HT1080 (cell line): ENCODE measurements at places on chromosomes 2 and 18. TPM values are rescaled to one million over a fixed set of nuclear protein-coding genes. Genes with fewer than 3 reads are reported as not detected.

The LONRF2 gene
- total RNA-seq, result 0.47 and 1.6 TPM in 2 replicates

DNA sequence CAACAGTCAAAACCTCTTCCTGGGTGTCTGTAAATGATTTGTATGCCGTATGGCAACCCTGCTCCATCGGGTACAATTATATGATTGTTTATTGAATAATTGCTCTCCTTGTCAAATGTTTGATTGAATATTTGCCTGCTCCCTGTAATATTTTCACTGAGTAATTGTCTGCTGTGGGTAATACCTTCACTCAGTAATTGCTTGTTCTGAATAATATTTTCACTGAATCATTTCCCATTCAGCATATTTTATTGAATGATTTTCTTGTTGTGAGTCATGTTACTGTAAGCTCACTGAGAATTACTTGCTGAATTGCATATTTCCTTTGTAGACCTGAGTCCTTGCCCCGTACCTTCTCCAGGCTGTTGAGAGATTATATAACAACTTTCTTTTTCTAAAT, 535.2 kb downstream of the METTL4 start:
- DNase-seq, result peak; percentile 55

DNA sequence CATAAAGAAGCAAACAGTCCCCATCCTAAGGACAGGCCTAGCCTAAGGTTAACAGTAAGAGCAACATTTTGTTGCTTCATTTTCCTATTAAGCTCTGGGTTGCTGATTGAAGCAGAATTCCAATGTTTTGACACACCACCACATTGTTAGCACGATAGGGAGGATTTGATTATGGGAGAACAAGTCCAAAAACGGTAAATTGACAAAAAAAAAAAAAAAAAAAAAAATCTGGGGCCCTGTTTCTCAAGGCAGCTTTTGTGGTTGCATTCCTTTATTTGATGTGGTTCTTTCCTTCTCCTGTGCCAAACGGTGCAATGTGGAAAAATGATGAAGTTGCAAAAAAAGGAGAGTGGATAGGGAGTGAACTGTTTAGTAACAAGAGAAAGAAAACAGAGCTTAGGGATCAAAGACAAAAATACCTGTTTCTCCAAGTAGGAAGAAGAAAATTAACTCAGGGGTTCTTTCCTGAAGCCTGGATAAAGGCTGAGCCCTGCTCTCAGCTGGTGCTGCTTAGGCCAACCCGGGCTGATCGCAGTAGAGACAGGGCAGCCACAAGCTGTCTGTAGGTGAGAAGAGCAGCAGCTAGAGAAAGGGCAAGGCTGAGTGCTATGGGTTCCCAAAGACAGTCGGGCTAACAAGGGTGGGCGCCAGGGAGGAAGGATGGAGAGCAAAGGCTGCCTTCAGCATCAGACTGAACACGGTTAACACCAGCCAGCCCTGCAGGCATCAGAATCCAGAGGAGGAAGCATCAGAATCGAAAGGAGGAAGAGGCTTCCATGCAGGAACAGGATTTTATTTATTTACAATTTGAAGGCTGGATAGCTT, 167.8 kb upstream of the FOSL2 start:
- DNase-seq, result peak; percentile 83

- DNase-seq, result no peak
These were observed 336.5 kb upstream of the SLC39A10 start for GRCh38 chr2:195320413-195320973.

The SLC19A3 gene
- total RNA-seq, result not detected in 2 replicates

The ZNF516 gene
- total RNA-seq, result 4.0 and 5.3 TPM in 2 replicates

DNA sequence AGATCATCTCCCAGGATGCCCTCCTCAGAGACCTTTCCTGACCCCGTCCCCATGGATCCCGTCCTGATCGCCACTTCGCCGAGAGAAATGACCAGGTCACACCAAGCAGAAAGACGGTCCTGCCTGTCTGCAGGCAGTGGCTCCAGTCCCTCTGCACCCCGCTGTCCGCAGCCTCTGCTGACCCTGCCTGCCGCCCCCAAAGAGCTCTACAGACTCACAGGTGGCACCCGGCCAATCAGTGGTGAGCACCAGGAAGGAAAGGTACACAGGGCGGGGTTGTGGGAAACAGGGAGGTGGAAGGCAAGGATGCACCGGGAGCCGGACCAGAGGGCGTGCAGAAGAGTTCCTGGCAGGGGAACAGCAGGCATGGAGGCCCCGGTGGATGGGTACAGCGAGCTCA, 94.8 kb downstream of the NDUFA10 start:
- DNase-seq, result no peak

GRCh38 chr18:35703043-35703688, 121.6 kb downstream of the GALNT1 start:
- peak; percentile 43 for DNase-seq

The ASB18 gene
- total RNA-seq, result not detected in 2 replicates

DNA sequence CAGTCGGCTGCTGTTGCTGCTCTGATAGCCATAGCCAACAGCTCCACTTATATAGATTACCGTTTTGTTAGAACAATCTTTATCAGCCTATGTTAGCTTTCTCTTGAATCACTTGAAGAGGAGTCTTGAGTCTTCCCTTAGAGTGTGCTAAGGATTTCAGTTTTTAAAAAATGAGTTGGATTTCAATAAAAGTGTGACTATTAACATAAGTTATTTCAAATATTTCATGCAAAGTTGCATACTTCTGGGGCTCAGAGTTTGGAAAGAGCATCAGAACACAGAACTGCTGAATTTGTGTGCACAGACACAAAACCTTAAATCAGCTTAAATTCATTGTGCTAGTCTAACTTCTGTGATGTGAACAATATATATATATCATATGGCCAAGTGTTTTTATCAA, 174.7 kb downstream of the MTX2 start:
- no peak for DNase-seq

DNA sequence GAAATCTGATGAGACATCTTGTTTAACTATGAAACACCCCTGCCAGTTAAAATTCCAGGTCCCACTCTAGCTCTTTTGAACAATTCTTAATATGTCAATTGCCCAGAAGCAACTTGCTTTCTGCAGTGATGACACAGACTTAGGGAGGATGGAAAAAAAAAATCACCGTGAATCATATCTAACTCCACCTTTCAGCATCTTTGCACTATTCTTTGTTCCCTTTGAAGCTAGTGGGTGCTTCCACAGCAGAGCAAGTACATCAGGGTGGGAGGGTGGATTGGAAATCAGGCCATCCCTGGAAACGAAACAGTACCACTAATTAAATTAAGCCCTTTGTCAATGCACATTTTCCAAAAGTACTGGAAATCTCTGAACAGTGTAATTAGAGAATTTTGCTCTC, 324.3 kb upstream of the MEIS1 start:
- no peak for DNase-seq

The CDK5R2 gene
- total RNA-seq, result 0.27 TPM in 1 of 2 replicates, not detected in the other

DNA sequence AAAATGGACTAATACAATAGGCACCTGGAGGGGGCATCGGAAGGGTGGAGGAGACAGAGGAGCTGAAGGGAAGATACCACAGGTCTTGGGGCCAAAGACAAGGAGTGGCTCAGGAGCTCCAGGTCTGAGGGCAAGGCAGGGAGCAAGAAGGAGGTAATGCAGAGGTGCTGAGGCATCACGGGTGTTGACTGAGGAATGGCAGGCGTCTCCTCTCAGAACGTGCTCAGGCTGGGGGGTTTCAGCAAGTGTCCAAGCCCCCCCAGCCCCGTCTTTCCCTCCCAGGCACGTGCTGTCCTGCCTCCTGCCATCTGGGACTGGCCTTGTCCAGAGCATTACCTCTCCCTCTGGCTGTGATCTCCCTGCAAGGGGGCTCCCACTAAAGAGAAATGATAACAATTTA, 265.4 kb downstream of the DCDC2C start:
- DNase-seq, result no peak

- no peak for DNase-seq
These were observed 4.9 kb downstream of the ZAP70 start for GRCh38 chr2:97718051-97718882.

DNA sequence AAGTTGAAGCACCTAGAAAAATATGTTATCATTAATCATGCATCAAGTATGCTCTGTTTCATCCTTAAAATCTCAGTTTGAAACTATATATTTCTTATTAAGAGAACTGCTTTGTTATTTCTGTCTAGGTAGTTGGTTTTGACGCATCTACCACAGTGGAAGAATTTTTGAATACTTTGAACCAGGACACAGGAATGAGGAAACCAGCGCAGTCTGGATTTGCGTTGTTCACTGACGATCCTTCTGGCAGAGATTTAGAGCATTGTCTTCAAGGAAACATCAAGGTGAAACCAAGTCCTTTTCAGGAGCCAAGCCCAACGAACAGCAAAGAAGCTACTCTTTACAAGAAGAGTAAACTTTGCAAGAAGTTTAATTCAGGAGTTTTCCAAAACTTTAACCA, 30.1 kb upstream of the DYNC2LI1 start:
- DNase-seq, result no peak

GRCh38 chr2:46008091-46008870, 288.9 kb upstream of the EPAS1 start:
- peak; percentile 71 for DNase-seq

DNA sequence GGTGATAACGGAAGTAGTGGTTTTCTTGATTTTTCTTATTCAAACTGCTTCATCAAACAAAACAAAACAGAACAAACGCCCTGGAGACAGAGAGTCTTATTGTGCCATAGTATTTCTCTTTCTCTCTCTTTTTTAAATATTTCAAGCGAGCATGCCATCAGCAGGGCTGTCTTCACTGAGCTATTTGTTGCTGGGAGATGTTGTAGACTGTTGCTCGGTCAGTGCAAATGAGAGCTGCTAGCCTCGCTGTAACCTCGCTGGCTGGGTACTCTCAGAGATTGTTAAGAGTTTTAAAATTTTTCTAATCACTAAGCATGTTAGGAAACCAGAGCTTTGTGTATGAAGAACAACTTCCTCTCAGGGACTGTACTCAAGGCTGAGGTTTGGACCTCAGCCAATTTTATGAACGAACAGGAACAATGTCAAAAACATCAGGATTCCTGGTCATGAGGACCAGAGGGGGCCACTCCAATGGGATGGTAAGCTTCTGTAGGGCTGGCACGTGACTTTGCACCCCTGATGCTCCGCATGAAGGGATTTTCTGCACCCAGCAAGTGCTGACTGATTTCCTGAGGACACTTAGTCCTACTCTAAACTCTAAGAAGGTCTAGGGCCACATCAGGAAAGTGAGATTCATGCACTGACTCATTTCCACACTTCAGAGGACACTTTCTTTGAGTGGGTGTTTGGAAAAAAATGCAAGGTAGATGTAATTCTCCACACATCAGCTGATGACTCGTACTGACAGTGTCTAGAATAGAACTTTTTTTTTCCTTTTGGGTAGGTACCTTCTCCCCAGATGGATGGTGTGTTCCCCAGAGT, 59.8 kb upstream of the IL1R1 start:
- peak; percentile 79 for DNase-seq

DNA sequence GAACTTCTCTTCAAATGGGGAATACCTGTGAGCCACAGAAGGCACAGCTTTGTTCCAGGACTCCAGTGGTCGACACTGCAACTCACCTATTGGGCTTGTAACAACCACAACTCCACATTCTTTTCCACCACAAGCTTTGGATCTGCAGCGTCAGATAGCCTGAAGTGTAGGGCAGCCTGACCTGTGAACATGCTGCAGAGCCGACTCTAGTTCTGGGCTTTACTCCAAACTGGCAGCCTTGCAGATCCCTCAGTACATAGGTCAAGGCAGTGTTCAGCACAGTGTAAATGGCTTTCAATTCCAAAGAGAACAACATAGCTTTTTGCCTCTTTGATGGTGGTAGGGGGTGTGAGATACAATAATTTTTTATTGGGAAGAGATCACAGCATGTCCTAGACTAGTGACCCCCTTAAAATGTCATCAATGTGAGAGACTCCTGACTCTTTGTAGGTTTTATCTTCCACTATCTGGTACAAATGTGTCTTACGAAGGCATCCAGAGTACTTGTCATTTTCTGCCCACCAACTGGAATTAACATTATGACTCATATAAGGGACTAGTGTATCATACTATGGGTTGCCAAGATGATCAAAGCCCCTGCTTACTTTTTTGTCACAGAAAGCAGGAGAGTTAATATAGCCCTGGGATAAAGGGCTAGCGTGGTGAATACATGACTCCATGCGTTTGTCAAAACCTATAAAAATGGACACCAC, 149.8 kb downstream of the COPS8 start:
- peak; percentile 81 for DNase-seq

- peak; percentile 99 for DNase-seq
These were observed 139.9 kb upstream of the ZEB2 start for GRCh38 chr2:144659731-144660275.

DNA sequence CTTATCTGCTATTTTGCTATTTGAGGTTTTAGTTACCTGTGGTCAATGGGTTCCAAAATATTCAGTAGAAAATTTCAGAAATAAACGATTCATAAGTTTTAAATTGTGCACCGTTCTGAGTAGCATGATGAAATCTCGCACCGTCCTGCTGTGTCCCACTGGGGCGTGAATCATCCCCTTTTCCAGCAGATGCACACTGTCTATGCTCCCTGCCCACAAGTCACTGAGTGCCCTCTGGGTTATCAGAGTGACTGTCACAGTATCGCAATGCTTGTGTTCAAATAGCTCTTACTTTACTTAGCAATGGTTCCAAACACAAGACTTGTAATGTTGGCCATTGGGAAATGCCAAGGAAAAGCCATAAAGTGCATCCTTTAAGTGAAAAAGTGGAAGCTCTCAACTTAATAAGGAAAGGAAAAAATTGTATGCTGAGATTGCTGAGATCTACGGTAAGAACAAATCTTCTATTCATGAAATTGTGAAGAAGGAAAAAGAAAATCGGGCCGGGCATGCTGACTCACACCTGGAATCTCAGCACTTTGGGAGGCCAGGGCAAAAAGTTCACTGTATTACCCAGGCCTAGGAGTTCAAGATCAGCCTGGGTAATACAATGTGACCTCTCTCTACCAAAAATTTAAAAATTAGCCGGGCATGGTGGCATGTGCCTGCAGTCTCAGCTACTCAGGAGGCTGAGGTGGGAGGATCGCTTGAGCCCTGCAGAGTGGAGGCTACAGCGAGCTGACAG, 13.3 kb downstream of the COL4A3 start:
- DNase-seq, result no peak

The CDH20 gene
- 0.05 TPM in 1 of 2 replicates, not detected in the other for total RNA-seq

The GBX2 gene
- 1.9 and 3.7 TPM in 2 replicates for total RNA-seq

The TRIM43 gene
- not detected in 2 replicates for total RNA-seq

DNA sequence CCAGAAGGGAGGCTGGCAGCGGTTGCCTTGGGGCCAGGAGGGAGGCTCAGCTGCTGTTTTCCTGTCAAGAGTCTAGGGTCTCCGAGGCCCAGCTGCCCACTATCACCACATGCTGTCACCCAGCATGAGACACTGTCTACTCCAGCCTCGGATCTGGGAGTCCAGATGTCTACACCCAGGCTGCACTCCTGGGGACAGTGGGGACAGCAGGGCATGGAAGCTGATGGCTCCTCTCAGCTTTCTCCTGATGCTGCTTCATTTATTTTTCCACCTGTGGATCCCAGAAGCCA, 134.0 kb downstream of the PTGR3 start:
- DNase-seq, result no peak
